ENCODE measurements at places on chromosomes 12 and 14. TPM values are rescaled to one million over a fixed set of nuclear protein-coding genes. Genes with fewer than 3 reads are reported as not detected.

GRCh38 chr12:79884401-79885006 lies 50.4 kb downstream of the PPP1R12A start:
- DNase-seq: no peak
- peaks cover 30% of the 10 kb centered on the region for H3K4me1 ChIP-seq
- no peaks in the 10 kb centered on the region for H3K27me3 ChIP-seq
- H3K36me3 ChIP-seq: no peaks in the 10 kb centered on the region

Gene KRT73
- not detected for total RNA-seq

Gene PSMA6
- total RNA-seq: 197 TPM

DNA sequence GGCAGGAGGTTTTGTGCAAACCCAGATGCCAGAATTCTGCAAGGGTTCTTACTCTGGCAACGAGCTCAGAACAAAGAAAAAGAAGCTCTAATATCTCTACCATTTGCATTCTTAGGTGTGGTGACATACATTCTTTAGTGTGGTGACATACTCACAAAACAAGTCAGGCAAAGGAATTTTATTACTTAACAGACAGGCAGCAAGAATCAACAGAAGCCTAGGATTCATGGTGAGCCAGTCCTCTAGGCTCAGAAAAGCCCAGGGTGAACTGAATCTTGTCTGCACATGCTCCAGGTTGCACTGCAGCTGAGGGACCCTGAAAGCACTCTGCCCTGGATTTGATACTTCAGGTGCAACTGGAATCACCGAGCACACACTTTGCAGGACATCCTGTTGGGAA lies 122.4 kb upstream of the PTPRQ start:
- no peaks in the 10 kb centered on the region for H3K36me3 ChIP-seq
- DNase-seq: no peak
- H3K4me1 ChIP-seq: no peaks in the 10 kb centered on the region
- no peaks in the 10 kb centered on the region for H3K27me3 ChIP-seq
- H3K27ac ChIP-seq: no peak overlapping the region
- no peak overlapping the region for H3K4me3 ChIP-seq

GRCh38 chr12:116958402-116959197 lies 47.9 kb downstream of the FBXW8 start:
- H3K4me3 ChIP-seq: no peak overlapping the region
- H3K4me1 ChIP-seq: peaks cover 2% of the 10 kb centered on the region
- H3K36me3 ChIP-seq: no peaks in the 10 kb centered on the region
- no peak overlapping the region for H3K27ac ChIP-seq

All from endothelial cell of umbilical vein (primary cell).